Right lung (tissue), 10 donors: ENCODE measurements at places on chromosomes 5 and 9.

GRCh38 chr5:114363837-114364236, 2.0 kb downstream of the KCNN2 start:
- DNase-seq: no peak

DNA sequence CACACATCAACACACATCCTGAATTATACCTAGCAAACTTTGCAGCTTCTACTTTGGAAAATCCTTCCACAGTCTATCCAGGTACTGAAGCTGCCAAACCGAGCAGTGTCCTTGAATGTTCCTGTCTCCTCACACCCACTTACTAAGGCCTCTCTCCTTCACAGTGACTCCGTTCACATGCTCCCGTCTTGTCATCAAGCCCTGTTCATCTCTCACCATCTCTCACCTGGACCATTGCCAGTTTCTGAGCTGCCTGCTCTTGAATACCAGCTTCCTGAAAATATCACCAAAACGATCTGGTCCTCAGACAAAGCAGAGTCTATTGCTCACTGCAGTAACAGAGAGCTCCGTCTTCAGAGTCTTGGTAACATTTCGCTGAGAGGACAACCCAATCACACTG, 57.4 kb downstream of the GCNT1 start:
- no peak for DNase-seq

- no peak for DNase-seq
These were observed 2.5 kb downstream of the MAPK9 start for GRCh38 chr5:180289433-180289832.

DNA sequence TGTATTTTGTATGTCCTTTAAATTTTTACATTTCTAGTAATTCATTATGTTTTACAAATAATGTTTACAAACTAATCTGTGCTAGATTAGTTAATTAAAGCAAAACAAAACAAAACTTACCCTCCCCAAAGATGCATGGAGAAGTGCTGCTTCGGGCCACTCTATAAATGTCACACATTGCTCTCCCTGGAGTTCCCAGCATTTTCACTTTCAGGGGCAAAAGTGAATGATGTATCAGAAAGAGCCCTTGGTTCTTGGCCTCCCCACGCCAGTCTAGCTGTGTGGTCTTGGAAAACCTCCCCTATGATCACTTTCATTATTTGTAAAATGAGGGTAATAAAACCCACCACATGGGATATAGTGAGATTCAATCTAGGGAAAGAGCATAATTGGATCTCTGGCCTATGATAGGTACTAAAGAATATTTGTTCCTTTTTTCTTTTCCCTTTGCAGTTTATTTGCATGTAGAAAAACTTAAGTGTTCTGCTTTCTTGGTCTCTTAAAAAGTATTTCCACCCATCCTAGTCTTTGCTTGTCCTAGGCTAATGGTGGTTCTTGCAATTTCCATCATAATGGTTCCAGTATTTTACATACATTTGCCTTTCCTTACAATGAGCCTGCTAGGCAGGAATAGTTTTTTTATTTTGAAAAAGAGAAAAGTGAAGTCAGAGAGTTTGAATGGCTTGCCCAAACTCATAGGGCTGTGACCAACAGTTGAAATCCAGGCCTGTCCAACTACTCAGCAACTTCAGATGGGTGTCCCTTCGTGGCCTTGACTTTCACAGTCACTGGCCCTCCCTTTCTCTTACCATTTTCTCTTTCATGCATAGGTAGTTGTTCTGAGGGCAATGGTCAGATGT, 184.5 kb upstream of the KLF4 start:
- no peak for DNase-seq

DNA sequence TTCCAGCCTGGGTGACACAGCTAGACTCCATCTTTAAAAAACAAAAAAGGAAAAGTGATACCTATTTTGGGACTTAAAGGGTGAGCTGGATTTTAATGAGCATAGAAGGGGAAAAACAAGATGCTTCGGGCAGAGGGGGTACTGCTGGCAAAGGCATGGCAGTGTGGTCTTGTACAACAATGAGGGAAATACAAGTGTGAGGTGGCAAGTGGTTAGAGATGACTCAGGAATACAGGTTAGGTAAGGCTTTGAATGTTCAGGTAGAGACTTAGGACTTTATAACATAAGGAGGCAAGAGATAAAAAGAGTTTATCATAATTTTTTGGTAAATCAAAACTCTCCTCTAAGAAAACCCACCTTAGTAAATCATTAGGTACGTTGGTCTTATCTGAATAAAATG, 132.9 kb downstream of the FBN2 start:
- no peak for DNase-seq

DNA sequence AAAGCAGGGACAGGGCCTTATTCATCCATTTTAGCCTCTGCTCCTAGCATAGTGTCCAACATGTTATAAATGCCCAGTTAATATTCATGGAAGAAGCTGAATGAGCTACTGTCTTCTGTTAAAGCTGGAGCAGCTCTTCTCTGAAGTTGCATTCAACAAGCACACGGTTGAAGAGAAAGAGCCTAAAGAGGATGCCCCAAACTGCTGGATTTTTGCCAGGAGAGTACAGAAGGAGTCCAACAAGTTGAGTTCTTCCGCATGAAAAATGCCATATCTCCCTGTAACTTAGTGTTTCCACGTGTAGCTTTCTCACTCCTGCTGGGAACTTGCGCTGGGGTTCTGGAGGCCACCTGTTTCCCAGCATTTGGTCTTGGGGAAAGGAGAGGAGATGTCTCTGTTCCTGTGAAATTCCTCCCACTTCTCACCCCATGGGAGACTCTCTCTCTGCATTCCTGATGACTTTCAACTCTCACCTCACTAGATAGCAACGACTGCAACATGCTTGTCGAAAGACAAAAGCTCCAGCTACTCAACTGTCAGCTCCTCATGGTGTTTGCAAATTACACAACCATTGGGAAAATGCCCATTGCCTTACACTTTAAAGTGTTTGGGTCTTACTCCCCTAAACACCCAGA, 122.8 kb downstream of the KIF4B start:
- no peak for DNase-seq

DNA sequence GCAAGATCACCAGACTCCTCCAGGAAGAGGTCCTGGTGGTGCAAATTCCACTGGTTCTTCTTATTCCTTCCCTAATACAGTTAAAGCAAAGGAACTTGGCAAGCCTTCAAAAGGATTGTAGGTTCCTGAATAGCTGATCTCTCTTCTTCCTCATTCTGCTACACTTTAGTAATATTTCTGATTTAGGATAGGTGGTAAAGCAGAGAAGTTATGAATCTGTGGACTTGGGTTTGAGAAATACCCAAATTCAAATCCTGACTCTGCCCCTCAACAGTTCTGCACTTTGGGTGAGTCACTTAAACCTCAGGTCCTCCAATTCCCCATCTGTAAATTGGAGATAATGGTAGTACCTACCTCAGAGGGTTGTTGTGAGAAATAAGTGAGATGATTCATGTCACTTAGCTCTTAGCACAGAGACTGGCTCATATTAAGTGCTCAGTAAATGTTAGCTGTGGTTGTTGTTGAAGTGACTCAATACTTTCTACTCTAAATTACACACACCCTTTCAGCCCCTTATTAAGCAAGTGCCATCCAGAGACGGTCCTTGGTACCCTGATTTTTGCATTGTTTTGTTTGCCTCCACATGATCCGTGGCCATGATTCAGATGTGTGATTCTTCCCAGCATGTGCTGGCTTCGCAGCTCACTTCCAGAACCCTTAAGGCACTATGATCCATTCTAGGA, 5.2 kb downstream of the SH3RF2 start:
- DNase-seq: no peak

DNA sequence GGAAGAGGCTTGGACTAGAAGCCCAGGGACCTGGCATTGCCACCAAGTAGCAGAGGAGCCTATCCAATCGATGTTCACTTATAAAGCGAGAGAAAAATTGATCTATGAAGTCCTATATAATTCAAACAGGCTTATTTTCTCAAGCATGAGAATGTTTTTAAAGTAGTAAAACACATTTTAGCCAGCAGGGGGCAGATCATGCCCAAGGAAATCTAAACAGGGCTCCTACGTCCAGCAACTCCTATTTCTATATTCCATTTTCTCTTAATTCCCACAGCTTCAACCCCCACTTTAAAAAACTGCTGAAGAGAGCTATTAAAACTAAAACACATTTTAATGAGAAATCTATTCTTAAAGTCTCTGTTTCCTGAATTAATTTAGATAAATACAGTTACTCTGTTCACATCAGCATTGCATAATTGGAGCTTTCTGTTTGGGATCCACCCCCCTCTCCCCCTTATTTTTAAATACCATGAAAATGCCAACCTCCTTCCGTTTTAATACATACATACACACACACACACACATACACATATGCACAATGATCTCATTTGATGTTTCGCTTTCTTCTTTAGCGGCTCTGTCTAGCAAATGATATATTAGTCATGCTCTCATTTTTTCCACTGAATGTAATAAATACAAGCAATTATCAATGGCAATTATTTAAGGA, 144.9 kb downstream of the MYO10 start:
- DNase-seq: peak; percentile 69

- no peak for DNase-seq
These were observed 288.3 kb upstream of the MPDZ start for GRCh38 chr9:13567833-13568232.

DNA sequence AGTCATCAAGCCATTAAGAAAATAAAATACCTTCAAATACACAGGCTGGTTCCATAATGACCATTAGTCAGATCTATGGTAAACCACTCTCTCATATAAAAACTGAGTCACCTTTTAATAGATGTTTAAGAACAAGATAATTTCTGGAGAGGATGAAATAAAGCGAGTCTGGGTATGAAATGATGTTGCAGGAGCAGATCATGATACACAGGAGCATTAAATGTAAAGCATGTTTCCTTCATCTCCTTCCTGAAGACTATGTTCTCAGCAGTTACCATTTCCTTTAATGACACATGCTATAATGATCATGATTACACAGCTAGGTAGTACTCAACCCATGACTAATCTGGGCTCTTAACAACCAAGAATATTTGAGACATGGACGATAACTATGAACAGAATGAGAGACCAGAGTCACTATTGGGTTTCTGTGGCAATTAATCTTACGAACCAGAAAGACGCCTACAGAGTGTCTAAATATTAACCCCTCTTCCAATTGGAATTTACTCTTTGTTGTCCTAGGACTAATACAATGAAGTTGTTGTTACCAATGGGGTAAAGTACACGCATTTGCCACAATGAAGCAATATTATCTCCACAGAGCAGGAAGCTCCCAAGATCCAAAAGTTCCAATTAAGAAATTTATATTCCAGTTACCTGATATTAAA, 105.6 kb downstream of the NR6A1 start:
- DNase-seq: no peak

DNA sequence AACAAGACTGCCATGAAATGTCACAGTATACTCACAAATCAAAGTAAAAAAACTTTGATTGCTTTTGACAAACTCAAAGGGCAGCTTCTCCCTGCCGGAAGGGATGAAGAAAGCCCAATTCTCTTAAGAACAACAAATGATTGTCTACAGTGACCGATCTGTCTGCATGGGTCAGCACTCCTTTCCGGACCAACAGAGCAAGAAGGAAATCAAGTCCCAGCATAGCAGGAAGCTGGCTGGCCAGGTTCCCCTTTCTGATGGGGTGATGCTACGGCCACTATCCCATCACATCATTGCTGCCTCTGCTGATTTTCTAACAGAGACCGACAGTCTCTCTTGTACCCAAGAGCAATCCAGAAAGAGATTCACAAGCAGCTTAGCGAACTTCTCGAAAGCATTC, 692 bp downstream of the C1QTNF3 start:
- DNase-seq: no peak

DNA sequence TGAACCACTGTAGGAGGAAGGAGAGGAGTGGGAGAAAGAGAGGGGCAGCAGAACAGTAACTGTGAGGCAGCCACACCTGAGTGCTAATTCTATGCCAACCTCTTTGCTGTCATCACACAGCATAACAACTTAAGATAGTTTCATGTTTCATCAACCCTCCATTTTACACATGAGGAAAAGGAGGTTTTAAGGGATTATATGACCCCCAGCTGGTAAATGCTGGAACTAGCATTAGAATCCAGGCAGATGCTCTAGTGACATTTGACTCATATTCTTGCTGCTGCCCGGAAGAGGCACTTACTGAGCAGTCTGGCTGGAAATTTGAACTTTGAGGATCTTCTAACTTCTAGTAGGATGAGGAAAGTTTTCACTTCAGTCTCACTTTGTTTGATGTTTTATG, 24.1 kb upstream of the VLDLR start:
- no peak for DNase-seq

GRCh38 chr9:134670851-134671281, 29.3 kb downstream of the COL5A1 start:
- no peak for DNase-seq

GRCh38 chr5:80921026-80921425, 39.1 kb upstream of the RASGRF2 start:
- no peak for DNase-seq

GRCh38 chr9:22446950-22447617, 460 bp downstream of the DMRTA1 start:
- peak; percentile 55 for DNase-seq

DNA sequence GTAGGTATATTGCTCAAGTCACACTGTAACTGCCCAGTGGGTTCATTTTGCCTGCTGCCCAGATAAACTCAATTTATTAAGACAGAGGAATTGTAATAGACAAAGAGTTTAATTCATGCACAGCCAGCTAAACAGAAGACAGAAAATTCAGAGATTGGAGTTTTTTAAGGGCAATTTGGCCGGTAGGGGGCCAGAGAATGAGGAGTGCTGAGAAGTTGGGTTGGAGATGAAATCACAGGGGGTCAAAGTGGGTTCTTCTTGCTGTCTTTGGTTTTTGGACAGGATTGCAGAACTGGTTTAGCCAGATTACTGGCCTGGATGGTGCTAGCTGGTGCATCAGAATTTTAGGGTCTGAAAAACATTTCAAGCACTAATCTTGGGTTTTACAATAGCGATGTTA, 20.7 kb upstream of the IL33 start:
- DNase-seq: no peak

GRCh38 chr5:125508225-125508624, 761.8 kb upstream of the ZNF608 start:
- no peak for DNase-seq

DNA sequence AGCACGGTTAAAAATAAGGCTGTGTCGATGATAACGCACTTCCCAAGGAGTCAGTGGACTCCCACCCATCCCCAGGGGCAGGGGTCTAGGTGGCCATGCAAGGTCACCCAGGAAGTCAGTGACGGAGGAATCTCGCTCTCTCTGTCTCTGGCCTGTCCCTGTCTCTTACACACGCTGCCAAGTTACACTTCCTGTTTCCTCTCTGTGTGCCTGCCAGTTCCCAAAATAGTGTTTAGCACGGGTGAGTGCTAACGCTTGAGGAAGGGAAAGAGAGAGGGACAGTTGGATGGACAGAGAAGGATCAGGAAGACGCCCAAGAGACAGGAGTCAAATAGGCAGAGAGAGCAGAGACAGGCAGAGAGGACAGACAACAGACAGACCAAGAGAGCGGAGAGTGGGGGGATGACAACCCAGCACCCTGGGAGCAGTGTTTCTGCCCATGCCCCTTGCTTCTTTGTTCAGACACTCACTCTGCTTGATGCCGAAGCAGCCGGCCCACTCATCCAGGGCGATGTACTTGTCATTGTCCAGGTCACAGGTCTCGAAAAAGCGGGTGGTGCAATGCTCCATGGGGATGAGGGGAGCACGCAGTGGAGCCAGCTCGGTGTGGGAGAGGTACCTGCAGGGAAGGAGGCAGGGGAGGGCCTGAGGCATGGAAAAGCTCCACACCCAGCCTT, 23.0 kb downstream of the SPARC start:
- no peak for DNase-seq

- DNase-seq: no peak
These were observed 313.6 kb upstream of the CD180 start for GRCh38 chr5:67510204-67510603.

- no peak for DNase-seq
These were observed 9.7 kb downstream of the GRIN1 start for GRCh38 chr9:137148661-137149060.

- DNase-seq: no peak
These were observed 321.2 kb downstream of the CDH12 start for GRCh38 chr5:22531986-22532385.

GRCh38 chr5:10904862-10905432, 143.9 kb upstream of the DAP start:
- no peak for DNase-seq
